ENCODE measurements at places on chromosomes 12 and 14. TPM values are rescaled to one million over a fixed set of nuclear protein-coding genes. Genes with fewer than 3 reads are reported as not detected.

The GYS2 gene
- 0.19 TPM for total RNA-seq

The CDCA3 gene
- total RNA-seq = 1.6 TPM

The ART4 gene
- total RNA-seq = 3.9 TPM

The TMEM233 gene
- 0.19 TPM for total RNA-seq

The CLEC14A gene
- 125 TPM for total RNA-seq

The GLI1 gene
- 0.19 TPM for total RNA-seq

The PRIM1 gene
- total RNA-seq = 2.8 TPM

The TPPP2 gene
- total RNA-seq = not detected

The PLEKHD1 gene
- not detected for total RNA-seq

The CARMIL3 gene
- total RNA-seq = 0.28 TPM

The CDK4 gene
- total RNA-seq = 81.9 TPM

The PYGL gene
- total RNA-seq = 91.0 TPM

The RFLNA gene
- total RNA-seq = 0.69 TPM

The DPF3 gene
- total RNA-seq = 0.19 TPM

Measured in omental fat pad (tissue), 4 donors.